Smooth muscle cell of the pulmonary artery (primary cell): ENCODE measurements at places on chromosomes 1 and 21. TPM values are rescaled to one million over a fixed set of nuclear protein-coding genes. Genes with fewer than 3 reads are reported as not detected.

Gene SGIP1
- 29.0 and 45.0 TPM in 2 replicates for total RNA-seq

Gene LINGO4
- not detected in 2 replicates for total RNA-seq

Gene LRRIQ3
- 0.46 and 0.56 TPM in 2 replicates for total RNA-seq

Gene GPR37L1
- total RNA-seq: 0.03 TPM in 1 of 2 replicates, not detected in the other

Gene FAM151A
- not detected in 2 replicates for total RNA-seq

Gene PKP1
- total RNA-seq: 0.13 and 0.30 TPM in 2 replicates

Gene MROH9
- total RNA-seq: 0.07 and 0.39 TPM in 2 replicates

Gene UMODL1
- total RNA-seq: 0.03 TPM in 1 of 2 replicates, not detected in the other

Gene TEX38
- total RNA-seq: not detected in 2 replicates

Gene CA6
- not detected in 2 replicates for total RNA-seq

Gene DTL
- total RNA-seq: 2.0 and 6.3 TPM in 2 replicates

Gene CFAP298
- total RNA-seq: 20.0 and 20.7 TPM in 2 replicates

Gene EPHA10
- total RNA-seq: not detected in 2 replicates

Gene AMPD1
- total RNA-seq: not detected in 2 replicates

Gene FCRL6
- total RNA-seq: not detected in 2 replicates

Gene FMO3
- total RNA-seq: 0.43 and 1.2 TPM in 2 replicates

Gene PROK1
- total RNA-seq: not detected in 2 replicates

Gene FMO1
- 0.43 TPM in 1 of 2 replicates, not detected in the other for total RNA-seq

Gene CD1D
- total RNA-seq: 0.20 and 0.59 TPM in 2 replicates

Gene KCNE1
- 0.36 and 0.46 TPM in 2 replicates for total RNA-seq

Gene CLCNKA
- 0.33 TPM in 1 of 2 replicates, not detected in the other for total RNA-seq

Gene GJB3
- total RNA-seq: 0.07 TPM in 1 of 2 replicates, not detected in the other

Gene OR10K2
- total RNA-seq: not detected in 2 replicates
